Inflammatory macrophage (primary cell): ENCODE measurements at places on chromosomes 7 and 10.
A peak's percentile ranks its signal among the peaks of the same experiment; 100 is the strongest.

GRCh38 chr10:88661018-88661417, 3.2 kb upstream of the LIPF start:
- DNase-seq: no peak

- DNase-seq: no peak
Measured at GRCh38 chr7:157692460-157693011, 355.7 kb downstream of the DNAJB6 start.

DNA sequence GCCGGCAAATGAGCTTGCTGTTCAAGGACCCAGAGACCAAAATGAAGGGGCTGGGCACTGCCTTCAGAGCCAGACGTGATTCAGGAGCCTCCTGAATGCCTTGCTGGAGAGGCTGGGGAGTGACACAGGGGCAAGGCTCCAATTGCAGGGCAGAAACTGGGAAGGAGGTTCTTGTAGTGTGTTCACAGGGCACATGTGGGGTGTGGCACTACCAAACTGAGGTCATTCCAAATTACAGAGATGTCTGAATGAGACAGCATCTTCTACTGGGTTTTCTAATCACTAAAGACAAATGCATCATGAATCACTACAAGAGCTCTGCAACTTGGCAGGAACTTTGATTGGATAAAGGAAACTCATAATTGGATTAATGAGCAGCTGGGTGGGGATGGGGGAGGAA, 17.8 kb downstream of the CRTAC1 start:
- no peak for DNase-seq

DNA sequence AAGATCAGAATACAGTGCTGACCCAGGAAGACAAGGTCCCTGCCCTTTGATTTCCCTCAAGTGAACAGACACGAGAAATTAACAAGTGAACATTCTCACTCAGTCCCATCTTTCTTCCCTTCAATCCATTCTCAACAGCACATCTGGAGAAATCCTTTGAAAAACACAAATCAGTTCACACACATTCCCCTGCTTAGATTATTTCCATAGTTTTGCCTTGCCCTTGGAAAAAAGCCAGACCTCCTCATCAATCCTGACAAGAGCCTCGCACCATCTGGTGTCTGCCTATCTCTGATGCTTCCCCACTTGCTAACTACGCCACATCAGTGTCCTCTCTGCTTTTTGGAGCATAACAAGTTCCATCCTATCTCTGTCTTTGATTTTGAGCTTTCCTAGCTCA, 94.4 kb upstream of the KIAA1217 start:
- DNase-seq: no peak

DNA sequence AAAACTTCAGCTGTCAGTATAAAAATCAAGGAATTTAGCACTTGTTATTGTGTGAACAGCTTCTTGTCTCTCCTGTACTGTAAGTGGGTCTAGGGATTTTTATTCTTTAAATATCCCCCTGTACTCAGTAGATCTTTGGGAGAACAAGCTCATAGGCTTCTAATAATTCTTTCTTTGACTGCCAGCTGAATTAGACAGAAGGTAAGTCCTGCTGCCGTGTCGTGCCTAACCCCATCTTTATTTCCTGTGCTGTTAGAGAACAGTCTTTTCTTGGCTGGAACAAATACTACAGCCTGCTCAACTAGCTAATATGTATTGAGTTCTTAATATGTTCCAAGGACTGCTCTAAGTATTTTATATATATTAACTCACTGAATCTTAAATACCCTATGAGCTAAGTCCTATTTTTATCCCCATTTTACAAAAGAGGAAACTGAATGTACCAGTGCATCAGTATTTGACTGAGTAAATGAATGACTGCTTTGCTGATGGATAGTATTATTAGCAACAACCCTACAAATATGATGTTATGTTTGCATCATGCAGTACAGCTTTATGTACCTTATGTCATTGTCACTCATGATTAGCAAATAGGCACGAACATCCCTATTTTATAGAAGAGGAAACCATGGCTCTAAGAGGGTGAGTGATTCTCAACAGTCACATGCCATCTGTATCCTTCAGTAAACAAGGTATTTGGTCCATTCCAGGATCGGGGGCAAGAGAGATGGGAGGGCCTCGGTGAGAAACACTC, 5.5 kb upstream of the DUSP5 start:
- peak; percentile 79 for DNase-seq

DNA sequence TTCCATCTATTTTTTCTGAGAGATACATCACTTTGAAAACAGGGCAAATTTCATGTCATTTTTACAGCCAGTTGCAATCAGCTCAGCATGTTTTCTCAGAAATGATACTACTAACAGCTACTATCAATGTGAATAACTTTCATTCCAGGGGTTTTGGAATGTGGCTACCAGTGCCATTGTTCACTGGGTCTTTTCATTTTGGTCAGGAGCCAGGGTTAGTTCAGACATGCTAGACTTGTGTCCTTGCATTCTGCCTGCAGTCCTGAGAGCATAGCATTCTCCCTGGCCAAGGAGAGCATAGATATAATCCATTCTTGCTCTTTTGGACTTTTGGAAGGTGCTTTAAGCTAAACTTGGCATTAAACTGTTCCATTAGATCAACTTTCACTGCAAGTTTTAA, 160.9 kb upstream of the NEBL start:
- DNase-seq: no peak

DNA sequence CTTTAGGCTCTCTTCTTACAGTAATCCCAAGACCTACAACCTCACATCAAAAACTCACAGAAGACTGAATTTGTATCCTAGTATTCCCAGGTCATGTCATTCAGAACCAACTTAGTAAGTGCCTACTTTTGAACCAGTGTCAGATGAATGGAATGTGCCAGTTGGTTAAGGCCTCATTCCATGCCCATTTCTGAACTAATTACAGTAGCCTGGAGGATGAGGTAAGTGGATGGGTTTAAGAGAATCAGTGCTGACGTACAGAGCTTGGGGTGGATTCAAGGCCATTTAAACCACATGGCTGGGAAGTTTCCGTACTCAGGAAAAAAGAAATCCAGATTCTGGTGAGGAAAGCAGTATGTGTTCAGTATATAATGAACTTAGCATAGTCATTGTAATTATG, 21.9 kb upstream of the FOXP2 start:
- DNase-seq: no peak

DNA sequence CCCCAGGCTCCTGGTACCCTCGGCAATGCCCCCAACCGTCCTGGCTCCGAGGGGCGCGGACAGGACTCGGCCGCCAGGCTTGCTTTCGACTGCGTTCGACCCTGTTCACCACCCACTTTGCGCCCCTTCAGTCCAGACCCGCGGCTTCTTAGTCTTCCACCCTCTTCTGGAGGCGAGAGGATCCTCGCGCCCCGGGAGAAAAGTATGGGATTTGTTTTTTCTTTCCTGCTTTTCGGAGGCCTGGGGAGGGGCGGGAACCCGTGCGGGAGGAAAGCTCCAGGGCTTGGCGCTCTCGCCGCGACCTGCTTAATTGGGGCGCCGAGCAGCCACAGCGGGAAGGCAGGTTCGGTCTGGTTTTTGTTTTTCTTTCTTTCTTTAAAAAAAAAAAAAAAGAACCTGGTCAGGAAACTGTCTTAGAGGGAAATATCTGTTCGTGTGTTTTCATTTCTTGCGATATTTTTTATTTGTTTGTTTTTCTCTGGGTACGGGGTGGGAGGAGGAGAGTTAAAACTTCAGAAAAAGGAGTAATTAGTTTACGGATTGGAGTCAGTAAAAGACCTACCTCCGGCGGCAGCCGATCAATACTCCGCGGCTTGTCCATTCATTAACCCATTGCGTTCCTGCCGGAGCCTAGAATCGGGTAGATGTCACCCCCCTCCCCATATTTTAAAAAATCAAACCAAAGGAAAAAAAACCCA, 1.6 kb downstream of the EMX2 start:
- no peak for DNase-seq

DNA sequence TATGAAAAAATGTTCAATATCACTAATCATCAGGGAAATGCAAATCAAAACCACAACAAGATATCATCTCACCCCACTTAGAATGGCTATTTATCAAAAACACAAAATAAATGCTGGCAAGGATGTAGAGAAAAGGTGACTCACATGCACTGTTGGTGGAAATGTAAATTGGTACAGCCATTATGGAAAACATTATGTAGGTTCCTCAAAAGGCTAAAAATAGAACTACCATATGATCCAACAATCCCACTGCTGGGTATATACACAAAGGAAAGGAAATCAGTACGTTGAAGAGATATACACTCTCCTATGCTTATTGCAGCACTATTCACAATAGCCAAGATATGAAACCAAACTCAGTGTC, 50.2 kb downstream of the CDK1 start:
- DNase-seq: no peak

GRCh38 chr10:107164992-107165391, 486 bp upstream of the SORCS1 start:
- no peak for DNase-seq

GRCh38 chr10:6069081-6069931, 7.1 kb upstream of the IL2RA start:
- DNase-seq: no peak

- DNase-seq: no peak
Measured at GRCh38 chr7:99171731-99172130, 27.8 kb upstream of the SMURF1 start.

- no peak for DNase-seq
Measured at GRCh38 chr7:15680446-15680845, 6.0 kb downstream of the MEOX2 start.

DNA sequence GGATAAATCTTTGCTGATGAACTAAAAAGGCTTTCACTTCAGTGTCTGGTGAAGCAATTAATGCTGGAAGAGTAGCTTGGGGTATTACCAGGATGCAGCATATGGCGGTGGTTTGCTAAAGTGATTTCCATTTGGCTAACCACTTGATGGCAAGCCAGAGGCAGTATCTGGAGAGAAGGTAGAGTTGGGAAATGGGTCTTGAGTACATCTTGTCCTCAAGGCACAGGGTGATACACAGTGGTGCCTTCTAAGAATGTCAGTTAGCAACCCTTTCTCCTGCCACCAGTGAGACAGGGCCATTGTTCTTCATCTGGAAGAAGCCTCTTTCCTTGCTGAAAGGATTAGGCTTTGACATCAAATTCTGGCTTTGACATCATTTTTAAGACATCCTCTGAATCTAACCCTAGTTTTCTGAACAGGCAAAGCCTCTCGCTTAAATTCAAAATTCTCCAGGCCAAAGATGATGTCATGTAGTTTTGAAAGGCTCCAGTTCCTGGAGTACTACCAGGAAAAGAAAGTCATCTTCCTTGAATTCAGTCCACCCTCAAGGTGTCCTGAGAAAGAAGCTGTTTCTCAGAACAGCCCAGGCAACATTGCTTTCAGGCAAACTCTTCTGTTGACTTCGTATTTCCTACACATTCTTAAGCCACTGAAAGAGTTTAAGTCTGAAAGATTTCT, 162.4 kb downstream of the ARID5B start:
- DNase-seq: peak; percentile 50

DNA sequence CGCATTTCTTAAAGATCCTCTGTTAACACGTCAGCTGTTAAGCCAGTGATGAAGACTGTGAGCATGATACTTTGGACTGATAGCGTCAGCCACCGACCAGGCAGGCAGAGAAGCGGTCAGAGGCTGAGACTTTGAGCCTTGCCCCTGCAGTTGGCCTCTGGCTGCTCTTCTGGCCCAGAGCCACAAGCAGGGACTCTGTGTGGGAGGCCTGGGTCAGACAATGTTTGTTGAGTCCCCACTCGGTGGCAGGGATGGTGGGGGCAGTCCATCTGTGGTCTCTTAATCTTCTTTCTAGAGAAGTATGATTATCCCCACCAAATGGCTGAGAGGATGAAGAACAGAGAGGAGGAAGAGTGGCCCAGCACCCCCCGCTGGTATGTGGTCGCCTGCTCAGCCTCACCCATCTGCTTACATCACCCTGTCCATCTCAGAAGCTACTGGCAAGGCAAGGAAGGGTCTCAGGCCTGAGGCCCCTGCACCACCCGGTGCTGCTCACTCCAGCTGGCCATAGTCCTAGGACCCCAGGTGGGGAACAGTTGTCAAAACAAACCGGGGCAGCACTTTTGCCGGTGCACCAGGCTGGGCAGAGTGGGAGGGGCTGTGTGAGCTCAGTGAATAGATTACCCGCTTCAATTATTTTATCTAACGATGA, 202.9 kb downstream of the GRID1 start:
- DNase-seq: no peak

- DNase-seq: no peak
Measured at GRCh38 chr10:91061608-91062007, 140.7 kb upstream of the ANKRD1 start.

- DNase-seq: no peak
Measured at GRCh38 chr7:39172137-39172536, 194.4 kb downstream of the POU6F2 start.

DNA sequence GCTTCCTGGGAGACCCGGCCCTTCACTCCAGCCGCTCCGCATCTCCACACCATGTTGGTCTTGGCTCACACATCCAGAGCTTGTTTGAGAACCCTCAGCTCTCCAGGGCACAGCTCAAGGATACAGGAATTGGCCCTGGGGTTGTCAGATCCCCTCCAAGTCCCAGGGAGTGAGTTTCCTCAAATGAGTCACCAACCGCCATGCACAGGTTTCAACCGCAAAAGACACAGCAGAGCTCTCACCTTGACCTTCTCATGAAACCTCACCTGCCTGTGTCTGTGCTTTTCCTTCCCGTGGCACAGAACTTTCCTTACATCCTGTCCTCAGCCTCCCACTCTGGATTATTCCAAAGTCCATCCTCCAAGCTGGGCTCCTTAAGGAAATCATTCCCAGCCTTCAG, 20.6 kb downstream of the AZGP1 start:
- no peak for DNase-seq

DNA sequence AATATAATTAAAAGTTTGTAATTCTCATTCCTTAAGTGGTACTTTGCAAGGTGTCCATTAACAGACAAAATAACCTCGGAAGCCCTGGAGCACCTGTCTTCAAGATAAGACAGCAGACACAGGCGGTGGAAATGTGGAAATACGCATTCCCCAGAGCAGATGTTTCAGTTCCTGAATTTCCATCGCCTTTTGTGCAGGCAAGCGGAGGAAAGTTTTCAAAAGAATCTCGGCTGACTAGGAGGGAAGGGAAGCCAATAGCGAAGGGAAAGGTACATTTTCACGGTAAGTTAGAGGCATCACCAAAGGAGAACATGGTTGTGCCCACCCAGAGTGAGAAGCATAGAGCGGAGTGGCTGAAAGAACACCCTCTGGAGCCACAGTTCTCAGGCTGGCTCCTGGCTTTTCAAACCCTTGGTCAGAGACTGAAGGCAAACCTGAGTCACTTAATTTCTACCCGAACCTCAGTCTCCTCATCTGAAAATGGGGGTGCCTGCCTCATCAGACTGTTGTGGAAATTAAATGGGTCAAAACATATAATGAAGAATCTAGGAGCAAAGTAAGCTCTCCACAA, 13.6 kb downstream of the CPA1 start:
- DNase-seq: peak; percentile 51

DNA sequence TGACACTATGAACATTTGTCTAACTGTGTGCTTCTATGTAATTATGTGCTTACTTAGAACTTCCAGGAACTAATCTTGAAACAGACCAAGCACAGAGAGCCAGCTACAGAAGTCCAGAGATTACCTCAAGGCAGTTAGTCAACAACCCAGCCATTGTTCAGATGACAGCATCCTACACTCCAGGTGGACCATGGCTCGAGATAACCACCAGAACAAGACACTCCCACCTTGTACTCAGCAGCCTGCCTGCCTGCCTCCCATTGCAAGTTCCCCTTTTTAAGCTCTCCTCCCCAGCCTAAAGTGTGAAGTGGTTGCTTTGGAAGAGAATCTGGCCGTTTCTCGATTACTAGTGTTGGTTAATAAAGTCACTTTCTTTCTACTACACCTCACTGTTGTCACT, 1080.6 kb upstream of the LRRN3 start:
- no peak for DNase-seq

- DNase-seq: no peak
Measured at GRCh38 chr7:20241194-20241910, 24.2 kb upstream of the MACC1 start.
